ENCODE measurements at places on chromosomes 1 and 21.

- DNase-seq, result no peak
Observed at GRCh38 chr21:39118061-39118460, 65.2 kb downstream of the PSMG1 start.

DNA sequence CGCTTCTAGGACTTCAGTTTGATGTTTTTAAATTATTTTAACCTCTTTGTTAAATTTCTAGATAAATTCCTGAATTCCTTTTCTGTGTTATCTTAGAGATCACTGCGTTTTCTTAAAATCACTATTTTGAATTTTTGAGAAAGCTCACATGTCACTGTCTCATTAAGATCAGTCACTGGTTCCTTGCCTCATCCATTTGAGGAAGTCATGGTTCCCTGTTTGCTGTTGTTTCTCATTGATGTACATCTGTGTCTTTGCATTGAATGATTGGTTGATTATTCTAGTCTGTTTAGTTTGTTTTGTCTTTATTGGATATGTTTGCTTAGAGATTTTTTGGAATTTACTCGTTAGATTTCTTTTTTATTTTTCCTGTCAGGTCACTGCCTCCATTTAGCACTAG is 50.1 kb downstream of the CRP start:
- no peak for DNase-seq

GRCh38 chr1:182196897-182197870 is 135.7 kb upstream of the ZNF648 start:
- no peak for DNase-seq

DNA sequence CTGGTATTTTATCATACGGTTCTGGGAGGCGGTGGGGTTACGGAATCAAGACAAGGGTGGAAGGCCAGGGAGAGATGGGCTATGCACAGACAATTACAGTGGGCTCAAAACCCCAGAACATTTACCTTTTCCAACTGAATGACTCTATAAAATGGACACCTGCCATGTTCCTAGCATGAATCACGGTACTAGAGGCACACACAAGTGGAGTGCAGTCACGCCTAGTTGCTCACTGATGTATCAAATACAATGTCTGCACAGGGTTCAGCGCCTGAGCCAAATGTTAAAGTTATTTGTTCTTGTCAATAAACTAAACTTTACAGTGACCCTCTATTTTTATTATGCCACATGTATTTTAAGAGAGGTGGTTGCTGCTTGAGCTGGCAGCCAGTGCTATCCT is 121.4 kb downstream of the ATG4C start:
- no peak for DNase-seq

DNA sequence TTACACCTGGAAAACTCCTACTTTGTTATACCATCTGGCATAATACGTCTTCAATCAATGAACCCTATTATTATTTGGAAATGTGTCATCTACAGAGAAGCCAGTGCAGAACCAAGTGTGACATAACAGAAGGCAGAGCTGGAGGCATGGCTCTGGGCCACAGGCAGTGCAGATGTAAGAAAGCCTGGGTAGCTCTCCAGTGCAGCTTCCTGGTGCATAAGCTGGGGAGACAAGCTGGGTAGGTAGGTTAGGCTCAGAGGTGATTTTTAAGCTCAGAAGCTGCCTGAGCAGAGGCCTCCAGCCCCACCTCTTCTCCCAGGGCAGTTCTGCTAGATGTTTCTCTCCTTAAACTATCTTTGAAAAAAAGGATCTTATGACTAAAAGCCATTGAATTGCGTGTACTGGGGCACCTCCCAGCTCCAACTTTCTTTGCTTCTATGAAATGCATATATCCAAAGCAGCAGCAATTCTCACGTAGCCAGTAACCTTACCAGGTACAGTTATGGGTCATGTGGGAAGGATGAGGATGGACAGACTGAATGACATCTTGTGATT is 30.7 kb downstream of the AKNAD1 start:
- DNase-seq, result no peak

GRCh38 chr1:18944810-18945209 is 11.7 kb downstream of the IFFO2 start:
- DNase-seq, result no peak

GRCh38 chr1:11373895-11374747 is 101.1 kb downstream of the UBIAD1 start:
- no peak for DNase-seq

DNA sequence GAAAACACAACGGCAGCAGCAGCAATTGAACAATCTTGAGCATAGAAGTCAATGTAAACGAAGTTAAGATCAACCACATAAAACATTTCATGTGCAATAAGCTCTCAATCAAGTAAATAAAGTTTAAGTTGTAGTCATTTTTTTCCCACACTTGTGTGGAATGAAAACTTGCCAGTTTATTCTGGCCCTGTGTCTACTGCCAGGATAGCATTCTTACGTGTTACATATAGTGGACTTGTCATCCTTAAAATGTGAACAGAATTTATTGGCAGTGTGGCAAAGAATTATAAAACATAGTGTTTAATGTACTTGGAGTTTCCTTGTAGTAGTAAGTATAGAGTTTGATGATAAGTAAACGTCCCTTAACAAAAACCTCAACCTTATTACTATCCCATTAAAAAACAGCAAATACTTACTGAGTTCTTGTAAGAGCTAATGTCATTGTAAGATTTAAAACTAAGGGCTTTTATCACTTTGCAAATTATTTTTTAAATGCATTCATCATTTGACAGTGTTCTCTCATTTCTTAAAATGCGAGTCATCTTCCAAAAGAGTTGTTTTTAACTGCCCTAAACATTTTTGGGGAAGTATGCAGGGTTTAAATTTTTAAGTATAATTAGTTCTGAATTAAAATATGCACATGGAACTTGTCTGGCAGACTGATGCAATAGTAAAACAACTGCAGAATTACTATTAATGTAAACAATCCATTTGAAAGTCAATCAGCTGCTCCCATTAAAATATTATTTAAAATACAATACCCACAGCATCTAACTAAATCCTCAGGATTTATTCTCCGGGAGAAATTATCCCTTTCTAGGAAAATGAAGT is 7.9 kb downstream of the COX20 start:
- DNase-seq, result no peak

DNA sequence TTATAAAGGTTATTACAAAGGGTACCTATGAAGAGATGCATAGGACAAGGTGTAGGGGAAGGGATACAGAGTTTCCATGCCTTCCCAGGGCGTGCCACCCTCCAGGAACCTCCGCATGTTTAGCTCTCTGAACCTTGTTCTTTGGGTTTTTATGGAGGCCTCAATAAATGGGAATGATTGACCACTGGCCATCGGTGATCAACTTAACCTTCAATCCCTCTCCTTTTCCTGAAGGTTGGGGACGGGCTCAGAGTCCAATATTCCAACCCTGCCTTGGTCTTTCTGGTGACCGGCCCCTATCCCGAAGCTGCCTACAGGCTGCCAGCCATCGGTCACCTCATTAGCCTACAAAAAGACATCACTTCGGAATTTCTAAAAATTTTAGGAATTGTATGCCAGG is 11.7 kb downstream of the CD244 start:
- DNase-seq, result no peak

DNA sequence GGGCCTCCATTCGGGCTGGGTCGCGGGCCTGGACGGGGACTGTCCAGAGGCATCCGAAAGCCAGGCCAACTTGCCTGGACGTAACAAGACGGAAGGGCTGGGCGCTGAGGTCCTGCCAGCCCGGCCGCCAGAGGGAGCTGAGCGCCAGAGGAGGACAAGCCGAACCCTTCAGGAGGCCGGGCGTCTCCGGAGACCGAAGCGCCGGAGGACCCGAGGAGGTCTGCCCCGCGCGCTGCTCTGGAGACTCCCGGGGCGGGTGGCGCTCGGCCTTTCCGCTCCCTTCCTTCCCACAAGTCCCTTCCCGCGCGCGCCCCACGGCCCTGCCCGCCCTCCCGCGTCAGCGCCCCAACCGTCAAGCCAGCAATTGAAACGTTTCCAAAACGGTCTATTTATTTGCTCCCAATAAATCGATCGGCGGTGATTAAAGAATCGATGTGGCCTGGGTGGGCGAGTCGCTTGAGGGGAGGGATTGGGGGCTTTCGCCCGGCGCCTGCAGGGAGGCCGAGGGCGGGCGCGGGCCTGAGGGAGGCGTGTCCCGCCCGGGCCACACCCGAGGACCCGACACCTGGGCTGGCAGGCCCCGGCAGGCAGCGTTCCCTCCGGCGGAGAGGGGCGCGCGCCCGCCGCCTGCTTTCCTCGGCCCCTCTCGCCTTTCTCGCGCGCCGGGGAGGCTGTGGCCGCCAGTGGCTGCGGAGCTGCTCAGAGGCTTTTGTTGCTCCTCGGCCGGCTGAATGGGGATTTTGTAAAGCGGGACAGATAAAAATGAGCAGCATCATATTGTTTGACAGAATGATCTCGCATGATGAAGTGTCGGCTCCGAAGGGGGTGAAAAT is 5.2 kb upstream of the FOXD3 start:
- no peak for DNase-seq

- peak; percentile 3 for DNase-seq
Observed at GRCh38 chr1:39331647-39332046, 127.2 kb downstream of the MACF1 start.

DNA sequence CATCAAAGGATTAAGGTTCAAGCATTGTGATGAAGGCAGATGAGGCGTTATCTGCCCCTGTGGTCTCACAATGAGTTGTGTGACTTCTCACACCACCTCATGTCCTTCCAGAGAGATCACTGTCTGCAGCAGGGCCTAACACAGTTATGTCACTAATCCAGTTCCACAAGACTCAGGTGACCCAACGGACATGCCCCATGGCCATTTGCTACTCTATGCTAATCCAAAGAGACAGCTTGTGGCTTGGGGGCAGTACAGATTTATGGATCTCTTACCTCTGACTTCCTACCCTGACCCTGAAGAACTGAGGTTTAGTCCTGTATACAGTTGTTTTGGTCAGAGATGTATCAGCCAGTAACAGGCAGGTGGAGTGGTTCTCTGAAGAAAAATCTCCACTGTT is 147.1 kb downstream of the GLUL start:
- no peak for DNase-seq

DNA sequence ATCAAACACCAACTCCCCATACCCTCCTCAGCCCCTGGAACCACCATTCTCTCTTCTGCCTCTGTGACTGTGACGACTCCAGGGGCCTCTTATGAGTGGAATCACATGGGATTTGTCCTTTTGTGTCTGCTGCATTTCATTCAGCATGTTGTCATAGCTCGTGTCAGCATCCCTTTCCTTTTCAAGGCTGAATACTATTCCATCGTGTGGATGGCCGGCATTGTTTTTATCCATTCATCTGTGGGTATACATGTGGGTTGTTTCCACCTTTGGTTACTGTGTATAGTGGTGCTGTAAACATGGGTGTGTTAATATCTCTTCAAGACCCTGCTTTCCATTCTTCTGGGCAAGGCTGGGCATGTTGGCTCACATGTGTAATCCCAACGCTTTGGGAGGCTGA is 17.1 kb upstream of the OBSCN start:
- no peak for DNase-seq

GRCh38 chr1:156052862-156053767 is 483 bp downstream of the UBQLN4 start:
- DNase-seq, result no peak

DNA sequence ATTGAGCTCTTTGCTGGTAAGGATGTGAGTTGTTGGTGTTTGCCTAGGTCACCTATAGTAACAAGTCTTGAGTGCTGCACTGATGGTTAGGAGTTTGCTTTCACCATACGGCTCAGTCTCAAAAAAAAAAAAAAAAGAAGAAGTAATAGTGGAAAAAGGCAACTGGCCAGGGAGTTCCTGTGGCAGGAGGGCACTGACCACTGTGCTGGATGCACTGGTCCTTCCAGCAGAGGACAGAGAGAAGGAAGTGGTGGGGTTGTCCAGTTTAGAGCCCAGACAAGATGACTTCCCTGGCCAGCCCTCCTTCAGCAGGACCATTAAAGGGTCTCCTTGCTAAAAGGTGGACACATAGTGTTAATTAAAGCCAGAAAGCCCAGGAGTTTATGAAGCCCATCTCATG is 11.9 kb upstream of the PTCH2 start:
- DNase-seq, result no peak

- no peak for DNase-seq
Observed at GRCh38 chr1:81238129-81238528, 562.6 kb upstream of the ADGRL2 start.

DNA sequence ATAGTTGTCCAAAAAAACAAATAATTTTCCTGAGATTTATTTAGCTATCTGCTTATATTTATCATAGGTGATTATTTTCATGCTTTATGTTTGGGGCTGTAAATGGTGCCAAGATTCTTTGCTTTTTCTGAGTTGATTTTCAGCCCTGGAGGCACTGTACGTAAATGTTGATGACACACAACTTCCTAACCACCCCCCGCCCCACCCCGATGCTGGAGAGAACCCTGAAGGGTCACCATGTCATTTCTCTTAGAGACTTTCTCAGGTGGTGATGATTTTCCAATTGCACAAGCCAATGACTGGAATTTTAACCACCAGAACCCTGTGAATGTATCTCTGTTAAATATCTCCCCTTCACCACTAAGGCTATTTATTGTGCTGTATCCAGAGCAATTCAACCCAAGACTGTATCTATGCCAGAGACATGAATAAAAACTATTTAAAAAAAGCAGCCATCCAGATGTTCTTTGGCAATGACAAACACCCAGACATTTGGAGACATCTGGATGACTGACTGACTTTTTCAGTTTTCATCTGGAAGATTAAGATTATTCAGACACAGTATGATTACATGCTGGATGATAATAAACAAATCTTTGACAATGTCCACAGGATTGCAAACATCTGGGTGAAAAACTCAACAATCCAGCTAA is 346.0 kb downstream of the LMX1A start:
- no peak for DNase-seq

GRCh38 chr1:88801575-88802208 is 89.7 kb downstream of the GTF2B start:
- DNase-seq, result no peak

DNA sequence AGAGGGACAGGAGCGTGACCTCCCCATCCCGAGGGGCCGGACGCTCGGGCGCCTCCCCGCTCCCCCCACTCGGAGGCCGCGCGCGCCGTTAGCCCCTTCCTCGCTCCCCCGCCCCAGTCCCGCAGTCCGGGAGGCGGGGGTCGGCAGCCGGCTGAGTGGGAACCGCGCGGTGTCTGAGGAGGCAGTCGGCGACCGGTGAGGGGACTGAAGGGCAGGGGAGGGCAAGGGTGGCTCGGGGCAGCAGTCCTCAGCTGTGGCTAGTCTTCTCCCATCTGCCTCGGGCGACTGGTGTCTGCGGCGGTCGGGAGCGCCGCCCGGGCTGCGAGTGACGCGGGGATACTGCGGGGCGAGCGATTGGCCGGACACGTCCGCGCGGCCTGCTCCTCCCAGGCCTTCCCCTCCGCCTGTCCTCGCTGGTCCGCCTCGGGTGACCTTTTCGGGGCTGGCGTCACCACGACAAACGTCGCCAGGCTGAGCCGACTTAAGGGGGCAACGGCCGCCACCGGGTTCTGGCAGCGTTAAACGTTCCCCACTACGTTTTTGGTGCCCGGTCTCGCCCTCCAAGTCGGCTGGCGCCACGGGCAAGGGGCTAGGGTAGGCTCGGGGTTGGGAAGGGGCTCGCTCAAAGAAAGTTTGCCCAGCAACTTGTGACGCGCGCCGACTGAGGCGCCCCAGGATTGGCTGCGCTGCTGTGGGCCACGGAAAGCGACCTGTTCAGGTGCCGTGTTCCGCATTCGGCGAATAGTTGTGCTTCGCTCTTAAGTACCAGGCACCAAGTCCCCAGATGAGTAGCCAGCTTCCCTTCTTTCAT is 538 bp downstream of the ZNF672 start:
- peak; percentile 73 for DNase-seq

- no peak for DNase-seq
Observed at GRCh38 chr21:36783612-36784374, 84.9 kb downstream of the SIM2 start.

Measured in hippocampal formation (tissue), 2 donors.